ENCODE measurements at places on chromosomes 4 and X.

DNA sequence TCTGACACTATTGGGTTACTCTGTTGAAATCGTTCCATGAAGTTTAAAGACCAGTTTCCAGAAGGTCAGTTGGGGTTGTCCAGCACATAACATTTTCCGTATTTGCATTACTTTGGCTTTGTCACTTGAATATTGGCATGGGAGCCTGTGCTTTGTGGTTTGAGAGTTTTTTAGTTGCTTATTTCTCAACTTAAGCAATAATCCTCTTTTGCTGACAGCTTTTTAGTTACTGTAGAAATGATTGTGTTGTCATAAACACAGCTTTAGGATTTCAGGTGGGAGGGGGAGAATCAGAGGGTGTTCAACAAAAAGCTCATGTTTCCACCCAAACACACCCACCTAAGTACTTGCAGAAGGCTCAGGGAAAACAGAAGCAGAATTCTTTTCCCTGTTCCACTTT lies 210.7 kb upstream of the TLL1 start:
- no peak for DNase-seq

DNA sequence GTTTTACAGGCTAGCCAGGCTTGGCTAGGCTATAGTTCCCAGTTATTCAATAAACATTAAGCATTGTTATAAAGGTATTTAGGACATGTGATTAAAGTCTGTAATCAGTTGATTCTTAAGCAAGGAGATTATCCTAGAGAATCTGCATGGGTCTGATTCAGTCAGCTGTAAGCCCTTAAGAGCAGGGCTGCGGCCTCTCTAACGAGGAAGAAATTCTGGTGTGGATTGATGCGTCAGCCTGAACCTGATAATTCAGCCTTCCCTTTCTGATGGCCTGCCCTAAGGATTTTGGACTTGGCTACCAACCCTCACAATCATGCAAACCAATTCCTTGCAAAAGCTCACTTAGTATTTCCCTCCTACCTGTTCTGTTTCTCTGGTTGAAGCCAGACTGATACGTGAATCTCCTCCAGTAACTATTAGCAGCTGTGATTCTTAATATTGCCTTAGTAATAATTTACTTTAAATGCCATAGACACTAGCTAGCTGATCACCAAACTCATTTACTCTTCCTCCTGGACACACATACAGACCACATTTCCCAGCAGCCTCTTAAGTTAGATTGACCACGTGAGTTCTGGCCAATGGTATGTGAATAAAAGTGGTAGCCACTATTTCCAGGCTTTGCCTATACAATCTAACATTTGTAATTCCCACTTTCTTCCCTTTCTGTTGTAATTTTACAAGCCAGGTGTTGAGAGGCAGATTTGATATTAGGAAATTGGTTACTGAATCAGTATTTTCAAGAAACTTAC lies 678.0 kb upstream of the INTU start:
- peak; percentile 41 for DNase-seq

GRCh38 chrX:18935893-18936292 lies 48.0 kb downstream of the PHKA2 start:
- no peak for DNase-seq

- DNase-seq = no peak
These were observed 99.5 kb downstream of the CCSER1 start for GRCh38 chr4:90226734-90227133.

- DNase-seq = no peak
These were observed 97.5 kb downstream of the KCTD8 start for GRCh38 chr4:44351069-44351468.

GRCh38 chr4:136863756-136864155 lies 668.5 kb downstream of the PCDH18 start:
- DNase-seq = no peak

DNA sequence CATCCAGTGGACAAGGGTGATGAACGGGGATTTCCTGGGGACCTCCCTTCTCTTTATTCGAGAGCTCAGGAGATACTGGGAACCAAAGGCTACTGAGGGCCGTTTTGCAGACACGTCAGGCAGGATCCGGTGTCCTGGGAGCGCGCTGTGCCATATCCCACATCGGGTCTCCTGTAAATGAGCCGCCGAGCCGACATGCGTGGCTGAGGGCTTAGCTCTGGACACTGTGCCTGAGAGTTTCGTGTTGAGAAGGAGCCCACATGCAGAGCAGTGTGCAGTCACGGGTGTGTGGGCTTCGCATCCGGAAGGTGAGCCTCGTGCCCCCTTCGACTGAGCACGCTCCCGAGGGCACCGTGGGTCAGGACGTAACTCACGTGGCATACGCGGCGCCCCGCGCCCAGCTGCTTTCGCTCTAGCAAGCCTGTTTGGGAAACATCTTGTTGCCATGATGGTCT lies 28.5 kb upstream of the HGFAC start:
- no peak for DNase-seq

- DNase-seq = no peak
These were observed 60.5 kb downstream of the NDNF start for GRCh38 chr4:121011780-121012340.

Measured in D721Med (cell line).